ENCODE measurements at places on chromosomes 13 and 19.
A peak's percentile ranks its signal among the peaks of the same experiment; 100 is the strongest.

- no peak for DNase-seq
These were observed 8.6 kb downstream of the KLK4 start for GRCh38 chr19:50902640-50903039.

DNA sequence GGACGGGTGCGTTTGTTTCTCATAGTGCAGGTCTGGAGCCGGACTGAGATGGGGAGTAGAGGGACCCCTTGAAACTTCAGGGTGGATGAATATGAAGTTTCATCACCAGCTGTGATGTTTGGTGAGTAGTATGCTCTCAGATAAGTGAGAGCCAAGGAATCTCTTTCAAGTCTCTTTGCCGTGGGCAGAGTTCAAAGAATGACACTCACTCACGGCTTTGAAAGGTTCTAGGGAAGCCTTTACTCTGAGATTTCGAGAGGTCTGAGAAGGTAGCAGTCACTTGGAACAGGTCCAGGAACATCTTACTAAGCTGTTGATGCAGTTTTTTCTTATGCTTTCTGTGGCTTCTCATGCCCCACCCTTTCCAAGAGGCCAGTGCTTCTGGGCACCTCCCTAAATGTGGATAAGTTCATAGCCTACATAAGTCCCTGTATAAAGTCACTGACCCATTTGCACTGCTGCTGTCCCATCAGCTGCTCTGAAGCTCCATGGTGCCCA lies at the start of gene IGFL2:
IGFL2 (plus strand) TSS at position 448 of the 498 bp plus-strand sequence; CDS start at position 489, 41 bp downstream.
- peak; percentile 43 for DNase-seq

- DNase-seq = no peak
These were observed 15.9 kb downstream of the PRR36 start for GRCh38 chr19:7858109-7858770.

DNA sequence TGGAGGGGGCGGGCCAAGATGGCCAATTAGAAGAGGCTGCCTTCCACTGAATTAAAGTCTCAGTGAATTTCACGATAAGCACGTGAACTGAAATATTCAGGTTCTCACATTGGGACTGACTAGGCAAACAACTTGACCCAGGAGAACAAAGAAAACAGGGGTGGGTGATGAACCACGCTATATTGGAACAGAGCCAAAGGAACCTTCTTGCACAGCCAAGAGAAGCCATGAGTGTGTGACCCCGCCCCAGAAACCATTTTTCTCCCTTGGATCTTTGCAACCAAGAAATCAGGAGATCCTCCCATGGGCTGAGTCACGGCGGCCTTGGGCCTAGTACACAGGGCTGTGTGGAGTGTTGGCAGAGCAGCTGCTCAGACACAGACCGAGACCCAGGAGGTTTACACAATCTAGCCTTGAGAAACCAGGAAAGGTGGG lies 36.8 kb downstream of the ERICH4 start:
- no peak for DNase-seq

DNA sequence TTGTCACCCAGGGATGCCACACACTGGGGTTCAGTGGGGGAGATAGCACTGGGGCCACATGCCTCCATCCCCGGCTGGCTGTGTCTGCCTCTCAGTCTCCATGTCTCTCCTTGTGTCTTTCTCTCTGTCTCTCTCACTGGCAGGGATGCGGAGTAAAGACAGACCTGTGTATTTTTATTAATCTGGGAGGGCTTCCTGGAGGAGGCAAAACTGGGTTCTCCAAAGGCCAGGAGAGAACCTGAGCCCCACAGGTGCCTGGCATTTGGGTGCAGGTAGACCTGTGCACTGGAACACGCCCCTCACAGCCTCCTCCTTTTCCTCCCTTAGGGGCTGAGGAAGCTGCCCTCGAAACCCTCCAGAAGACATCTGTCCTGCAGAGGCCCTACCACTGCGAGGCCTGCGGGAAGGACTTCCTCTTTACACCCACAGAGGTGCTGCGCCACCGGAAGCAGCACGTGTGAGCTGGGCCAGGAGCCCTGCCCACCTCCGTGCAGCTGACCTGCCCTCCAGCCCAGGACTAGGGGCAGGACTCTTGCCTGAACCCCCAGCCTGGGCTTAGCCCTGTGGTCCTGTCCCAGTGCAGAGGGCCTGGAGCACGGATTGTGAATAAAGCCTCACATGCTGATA lies 32.7 kb downstream of the DHX34 start:
- peak; percentile 10 for DNase-seq

DNA sequence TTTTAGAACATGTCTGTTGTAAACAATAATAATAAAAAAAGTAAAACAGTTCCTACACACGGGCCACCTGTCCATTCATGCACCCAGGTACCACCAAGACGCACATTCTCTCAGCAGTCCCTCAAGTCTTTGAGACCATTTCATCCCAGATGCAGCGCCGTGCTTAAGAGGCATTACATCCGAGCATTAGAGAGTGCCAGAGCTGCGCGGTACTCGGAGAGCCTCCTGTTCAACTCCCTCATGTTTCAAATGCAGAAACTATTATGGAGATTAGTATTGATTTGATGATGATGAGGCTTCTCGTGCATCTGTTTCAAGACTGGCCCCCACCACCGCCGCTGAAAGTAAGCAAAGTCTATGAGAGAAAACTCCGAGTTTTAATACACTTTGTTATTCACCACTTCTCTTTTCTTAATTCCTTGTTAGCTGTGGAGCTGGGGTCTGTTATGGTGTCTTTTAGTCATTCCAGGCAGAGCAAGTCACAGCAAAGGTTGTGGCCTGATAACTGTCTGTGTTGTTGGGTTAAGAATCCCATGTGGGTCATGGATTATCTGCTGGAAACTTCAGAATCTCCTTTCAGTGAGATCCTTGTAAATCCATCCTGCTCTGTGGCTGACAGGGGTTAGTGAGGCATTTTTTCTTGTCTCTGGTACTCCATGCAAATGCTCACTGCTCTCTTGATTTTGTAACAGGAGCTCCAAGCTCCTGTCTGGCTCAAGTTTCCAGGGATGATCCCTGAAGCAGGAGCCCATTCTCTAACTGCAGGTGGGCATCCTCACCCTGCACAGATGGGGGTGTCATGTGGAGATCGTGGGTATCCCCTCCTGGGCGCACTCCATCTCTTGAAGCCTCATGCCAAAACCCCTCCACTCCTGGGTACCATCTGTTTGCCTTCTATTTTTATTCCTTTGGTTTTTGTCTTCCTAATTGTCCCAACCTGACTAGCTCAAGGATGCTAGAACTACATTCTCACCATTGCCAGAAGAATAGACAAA lies 74.9 kb upstream of the MTIF3 start:
- DNase-seq = no peak

- no peak for DNase-seq
These were observed 215.7 kb downstream of the PCDH9 start for GRCh38 chr13:67014399-67014798.
